ENCODE measurements at places on chromosomes 11 and 22. TPM values are rescaled to one million over a fixed set of nuclear protein-coding genes. Genes with fewer than 3 reads are reported as not detected.

- no peak for DNase-seq
Observed at GRCh38 chr11:44623341-44623730, 57.9 kb downstream of the CD82 start.

- DNase-seq: no peak
Observed at GRCh38 chr22:48482771-48483170, 1344.9 kb downstream of the BRD1 start.

DMC1 gene
- total RNA-seq: 3.5 TPM

SNX32 gene
- total RNA-seq: 1.2 TPM

SEC14L6 gene
- 1.4 TPM for total RNA-seq
